Bronchial smooth muscle cell (primary cell): ENCODE measurements at places on chromosomes 12 and 14. TPM values are rescaled to one million over a fixed set of nuclear protein-coding genes. Genes with fewer than 3 reads are reported as not detected.

MGP gene
- total RNA-seq, result 3.9 and 6.7 TPM in 2 replicates

DLGAP5 gene
- 1.3 and 5.4 TPM in 2 replicates for total RNA-seq

EFS gene
- 0.47 and 8.3 TPM in 2 replicates for total RNA-seq

SSTR1 gene
- 0.16 and 0.26 TPM in 2 replicates for total RNA-seq

NGB gene
- not detected in 2 replicates for total RNA-seq

GATC gene
- 12.2 and 13.6 TPM in 2 replicates for total RNA-seq

PCED1B gene
- total RNA-seq, result under 0.01 TPM in 1 of 2 replicates, not detected in the other

HOXC11 gene
- total RNA-seq, result not detected in 2 replicates

TMEM30B gene
- total RNA-seq, result 2.0 and 2.8 TPM in 2 replicates

KCNH5 gene
- 0.60 and 0.95 TPM in 2 replicates for total RNA-seq

KCNJ8 gene
- total RNA-seq, result 5.5 and 8.2 TPM in 2 replicates

CPNE8 gene
- total RNA-seq, result 3.3 and 9.0 TPM in 2 replicates

KRT75 gene
- total RNA-seq, result not detected in 2 replicates

SPX gene
- 0.63 TPM in 1 of 2 replicates, not detected in the other for total RNA-seq

MOK gene
- 4.6 and 6.6 TPM in 2 replicates for total RNA-seq

KRT71 gene
- not detected in 2 replicates for total RNA-seq

OLR1 gene
- total RNA-seq, result 0.16 TPM in 1 of 2 replicates, not detected in the other

REM2 gene
- total RNA-seq, result 0.09 and 0.16 TPM in 2 replicates

RNASE7 gene
- not detected in 2 replicates for total RNA-seq

LRRK2 gene
- total RNA-seq, result 10.9 and 11.0 TPM in 2 replicates

ST8SIA1 gene
- 3.2 and 11.3 TPM in 2 replicates for total RNA-seq

POTEM gene
- not detected in 2 replicates for total RNA-seq

COA8 gene
- 7.1 and 17.5 TPM in 2 replicates for total RNA-seq

ACTR6 gene
- total RNA-seq, result 8.8 and 15.3 TPM in 2 replicates

WDHD1 gene
- total RNA-seq, result 7.8 and 9.6 TPM in 2 replicates

DHRS2 gene
- total RNA-seq, result 0.17 and 0.79 TPM in 2 replicates

SMIM41 gene
- 2.0 and 7.5 TPM in 2 replicates for total RNA-seq

HHIPL1 gene
- 8.5 and 8.6 TPM in 2 replicates for total RNA-seq

TOMM20L gene
- not detected in 2 replicates for total RNA-seq

CRACR2A gene
- 9.5 and 9.8 TPM in 2 replicates for total RNA-seq

CPNE6 gene
- total RNA-seq, result not detected in 2 replicates

FSCB gene
- total RNA-seq, result under 0.01 TPM in 1 of 2 replicates, not detected in the other

DBX2 gene
- total RNA-seq, result 0.09 TPM in 1 of 2 replicates, not detected in the other

VTI1B gene
- total RNA-seq, result 67.5 and 113 TPM in 2 replicates

GDF3 gene
- not detected in 2 replicates for total RNA-seq

KRT83 gene
- total RNA-seq, result not detected in 2 replicates

TEX22 gene
- 0.43 and 0.47 TPM in 2 replicates for total RNA-seq

MYF6 gene
- total RNA-seq, result not detected in 2 replicates

KRT85 gene
- not detected in 2 replicates for total RNA-seq

RAPGEF3 gene
- 6.8 and 7.0 TPM in 2 replicates for total RNA-seq

WNT1 gene
- total RNA-seq, result not detected in 2 replicates

STAC3 gene
- total RNA-seq, result 0.63 and 0.69 TPM in 2 replicates

GON7 gene
- 15.4 and 17.0 TPM in 2 replicates for total RNA-seq

TBC1D30 gene
- total RNA-seq, result 0.32 and 0.43 TPM in 2 replicates

PLCZ1 gene
- not detected in 2 replicates for total RNA-seq

FAM90A1 gene
- not detected in 2 replicates for total RNA-seq

MANSC4 gene
- total RNA-seq, result 0.09 TPM in 1 of 2 replicates, not detected in the other

CSRP2 gene
- 4.4 and 4.6 TPM in 2 replicates for total RNA-seq

RNASE1 gene
- total RNA-seq, result 0.16 TPM in 1 of 2 replicates, not detected in the other

MAP3K9 gene
- total RNA-seq, result under 0.01 and 0.09 TPM in 2 replicates

KRT2 gene
- total RNA-seq, result not detected in 2 replicates

IGF1 gene
- total RNA-seq, result 0.63 and 2.7 TPM in 2 replicates

GPRC5D gene
- total RNA-seq, result not detected in 2 replicates

PLEKHD1 gene
- total RNA-seq, result under 0.01 TPM in 2 replicates

NKX2-8 gene
- total RNA-seq, result not detected in 2 replicates

VCPKMT gene
- total RNA-seq, result 2.8 and 3.8 TPM in 2 replicates

MFAP5 gene
- total RNA-seq, result 17.5 and 106 TPM in 2 replicates

SERPINA5 gene
- under 0.01 and 0.09 TPM in 2 replicates for total RNA-seq

INSM2 gene
- total RNA-seq, result not detected in 2 replicates

PITPNM2 gene
- total RNA-seq, result 7.3 and 10.2 TPM in 2 replicates
